ENCODE measurements at places on chromosomes 3 and 15.

DNA sequence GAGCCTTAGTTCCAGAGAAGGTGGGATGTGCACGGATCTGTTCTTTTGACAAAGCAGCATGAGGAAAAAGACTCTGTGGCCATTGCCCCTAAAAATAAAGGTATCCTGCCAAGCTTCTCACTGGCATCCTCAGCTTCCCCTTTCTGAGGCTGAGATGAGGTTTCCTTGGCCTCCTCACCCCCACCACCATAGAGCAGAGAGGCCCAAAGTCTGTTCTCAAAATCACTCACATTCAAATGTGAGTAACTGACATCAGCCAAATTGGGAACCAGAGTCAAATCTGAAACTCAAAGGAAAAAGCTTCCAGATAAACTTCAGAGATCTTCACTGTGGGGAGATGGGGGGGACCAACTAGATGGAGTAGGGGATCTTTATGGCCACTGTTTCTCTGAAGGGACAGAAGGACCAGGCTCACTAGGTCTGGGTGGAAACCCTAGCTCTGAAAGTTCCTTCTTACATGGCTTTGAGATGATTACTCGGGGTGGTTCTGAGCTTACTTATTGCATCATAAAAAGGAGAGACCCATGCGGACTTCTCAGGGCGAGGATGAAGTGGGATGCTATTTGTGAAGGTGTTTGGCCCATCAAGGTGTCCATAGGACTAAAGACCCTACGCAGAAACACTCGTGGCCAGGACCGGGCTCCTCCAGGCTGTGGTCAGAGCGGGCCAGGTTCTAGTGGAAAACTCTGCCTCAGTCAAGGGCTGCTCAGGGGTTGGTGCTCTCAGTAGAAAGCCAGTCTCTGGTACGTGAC, 61.5 kb upstream of the MEF2A start:
- DNase-seq = peak; percentile 40

DNA sequence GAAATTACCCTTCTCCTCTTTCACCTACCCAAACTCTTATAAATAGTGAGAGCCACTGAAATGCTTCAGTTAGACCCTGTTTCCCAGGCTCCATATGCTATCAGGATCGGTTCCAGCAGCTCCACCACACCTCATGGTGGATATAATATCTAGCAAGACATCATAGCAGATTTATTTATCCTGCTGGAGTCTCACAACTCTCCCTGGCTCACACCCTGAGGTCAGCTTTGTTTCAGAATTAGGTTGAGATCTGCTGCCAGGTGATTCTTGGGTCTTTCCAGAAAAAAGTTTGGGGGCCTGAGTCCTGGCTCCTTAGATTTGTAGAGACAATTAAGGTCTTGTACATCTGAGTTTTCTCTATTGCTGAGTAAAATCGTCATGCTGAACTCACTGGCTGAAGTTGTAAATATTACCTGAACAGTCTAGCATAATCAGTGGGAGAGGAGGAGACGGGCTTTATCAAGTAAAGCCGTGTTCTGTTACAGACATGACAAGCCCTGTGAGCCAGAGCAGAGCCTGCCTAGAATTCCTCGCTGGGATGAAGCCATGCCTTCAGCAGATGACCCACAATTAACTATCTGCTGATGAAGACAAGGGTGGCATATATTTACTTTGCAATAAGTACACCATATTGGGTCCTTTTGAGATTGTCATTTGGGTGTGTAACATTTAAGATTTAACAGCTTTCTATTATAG, 131.6 kb downstream of the STAC start:
- no peak for DNase-seq

GRCh38 chr15:101498717-101499480, 9.4 kb upstream of the PCSK6 start:
- DNase-seq = no peak

DNA sequence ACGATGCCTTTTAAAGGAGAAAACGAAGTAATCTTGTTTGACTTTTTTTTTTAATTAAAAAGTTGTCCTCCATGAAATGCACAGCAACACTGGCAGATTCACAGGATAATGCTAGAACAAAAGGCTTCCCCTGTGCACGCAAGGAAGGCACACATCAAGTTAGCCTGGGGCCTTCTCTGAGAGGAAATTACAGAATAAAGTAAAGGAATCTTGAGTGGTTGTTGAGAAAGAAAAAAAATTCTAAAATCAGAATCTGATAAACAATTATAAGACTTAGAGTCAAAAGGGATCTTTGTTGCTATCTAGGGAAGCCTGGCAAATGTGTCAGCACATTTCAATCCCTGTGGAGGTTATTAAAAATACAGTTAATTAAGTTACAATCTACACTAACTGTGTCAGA, 946.0 kb downstream of the IGSF11 start:
- no peak for DNase-seq

- peak; percentile 80 for DNase-seq
Observed at GRCh38 chr3:159763011-159763601, 225.5 kb upstream of the IL12A start.

DNA sequence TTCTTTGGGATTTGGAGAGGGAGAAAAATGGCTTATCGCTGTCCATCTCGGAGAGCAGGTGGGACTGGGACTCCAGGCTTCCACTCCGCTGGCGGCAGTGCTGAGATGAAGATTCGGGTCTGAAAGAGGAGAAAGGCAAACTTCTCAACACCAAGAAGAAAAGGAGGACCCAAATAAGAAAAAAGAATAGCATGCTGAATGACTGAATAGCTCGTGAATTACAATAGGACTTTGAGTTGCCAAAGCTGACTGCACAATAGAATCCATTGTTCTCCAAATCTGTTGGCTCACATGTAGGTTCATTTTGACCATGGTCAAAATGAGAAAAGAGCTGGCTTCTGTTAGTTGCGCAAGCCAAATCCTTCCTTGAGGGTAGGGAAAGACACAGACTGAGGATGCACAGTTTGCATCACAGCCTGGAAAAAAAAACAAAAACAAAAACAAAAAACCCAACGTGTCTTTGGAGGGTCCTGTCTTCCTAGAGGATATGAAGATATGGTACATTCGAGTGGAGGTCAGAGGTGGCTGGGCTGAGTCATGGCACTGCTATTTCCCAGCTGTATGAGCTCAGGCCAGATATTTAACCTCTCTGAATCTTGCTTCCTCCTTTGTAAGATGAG, 59.3 kb upstream of the LMOD3 start:
- no peak for DNase-seq

DNA sequence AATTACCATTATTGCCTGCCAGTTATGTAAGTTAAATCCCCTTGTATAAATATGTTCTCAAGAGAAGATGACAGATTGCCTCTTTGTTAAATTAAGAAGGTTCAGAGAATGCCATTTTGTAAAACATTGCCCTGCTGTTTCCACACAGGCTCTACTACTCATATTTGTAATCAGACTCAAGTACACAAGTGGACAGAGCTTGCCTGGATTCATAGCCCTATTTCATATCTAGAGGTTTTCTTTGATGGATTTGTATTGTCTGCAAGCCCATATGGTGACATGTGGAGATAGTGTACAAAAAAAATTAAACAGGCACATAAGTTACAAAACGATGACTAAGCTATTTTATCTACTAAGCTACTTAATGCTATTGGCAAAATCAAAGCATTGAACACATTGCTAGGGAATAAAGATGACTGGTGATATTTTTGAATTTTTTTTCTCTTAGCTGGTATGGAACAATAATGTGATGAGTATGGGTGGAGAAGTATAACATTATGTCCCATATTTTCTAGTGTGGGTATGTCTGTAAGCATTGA, 1286.6 kb upstream of the ALCAM start:
- no peak for DNase-seq

DNA sequence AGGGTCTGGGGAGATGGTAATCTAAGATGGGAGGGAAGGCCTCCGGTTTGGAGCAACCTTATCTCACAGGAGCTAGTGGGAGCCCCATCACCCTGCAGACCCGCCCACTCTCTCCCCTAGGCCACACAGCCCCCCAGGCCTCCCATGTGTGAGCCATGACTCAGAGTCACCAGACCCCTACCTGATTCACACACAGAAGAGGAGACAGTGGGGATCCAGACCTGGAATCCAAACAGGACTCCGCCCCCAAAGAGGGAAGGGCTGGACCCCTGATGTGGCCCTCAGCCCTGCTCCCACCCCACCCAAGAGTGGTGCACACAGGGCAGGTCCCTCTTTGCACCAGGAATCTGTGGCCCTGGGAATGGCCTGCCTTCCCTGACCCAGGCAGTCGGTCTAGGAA, 97.4 kb downstream of the ADCY5 start:
- DNase-seq = no peak

DNA sequence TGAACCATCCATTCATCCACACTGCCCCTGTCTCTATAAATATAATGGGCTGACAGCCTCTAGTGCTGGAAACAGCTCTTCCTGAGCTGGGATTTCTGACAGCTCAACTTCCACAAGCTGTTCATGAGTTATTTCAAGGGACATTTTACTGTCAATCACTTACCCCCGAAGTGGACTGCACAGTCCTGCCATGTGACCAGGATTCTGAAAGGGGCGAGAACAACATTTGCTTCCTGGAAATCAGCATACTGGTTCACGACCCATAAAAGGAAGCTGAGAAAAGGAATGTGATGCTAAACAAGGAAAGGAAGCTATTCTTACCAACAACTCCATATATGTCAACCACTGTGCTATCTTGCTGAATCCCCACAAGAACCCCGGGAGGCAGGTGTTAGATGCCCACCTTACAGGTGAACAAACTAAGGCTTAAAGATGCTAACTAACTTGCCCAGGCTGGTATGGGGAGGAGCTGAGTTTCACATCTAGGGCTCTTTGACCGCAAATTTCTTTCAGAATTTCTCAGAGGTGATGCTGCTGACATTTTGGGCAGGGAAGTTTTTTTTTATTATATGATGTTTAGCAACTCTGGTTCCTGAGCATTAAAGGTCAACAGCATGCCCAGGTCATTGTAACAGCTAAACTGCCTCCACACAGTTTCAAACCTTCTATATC, 16.5 kb upstream of the REC114 start:
- DNase-seq = no peak

DNA sequence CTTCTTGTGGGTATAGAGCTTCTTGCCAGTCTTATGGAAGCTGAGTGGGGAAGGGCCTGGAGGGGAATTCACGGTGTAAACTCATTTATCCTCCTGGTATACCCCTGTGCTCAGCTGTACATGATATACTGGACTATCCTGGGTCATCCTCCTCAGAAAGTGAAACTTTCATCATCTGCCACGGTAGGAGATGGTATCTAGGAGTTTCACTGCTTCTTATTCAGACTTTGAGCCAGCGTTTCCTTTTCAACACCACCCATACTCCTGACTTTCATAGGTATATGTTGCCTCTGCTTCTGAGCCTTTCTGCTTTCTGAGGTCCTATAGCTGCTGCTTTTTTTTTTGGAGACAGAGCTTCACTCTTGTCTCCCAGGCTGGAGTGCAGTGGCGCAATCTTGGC, 15.6 kb downstream of the SENP5 start:
- no peak for DNase-seq

DNA sequence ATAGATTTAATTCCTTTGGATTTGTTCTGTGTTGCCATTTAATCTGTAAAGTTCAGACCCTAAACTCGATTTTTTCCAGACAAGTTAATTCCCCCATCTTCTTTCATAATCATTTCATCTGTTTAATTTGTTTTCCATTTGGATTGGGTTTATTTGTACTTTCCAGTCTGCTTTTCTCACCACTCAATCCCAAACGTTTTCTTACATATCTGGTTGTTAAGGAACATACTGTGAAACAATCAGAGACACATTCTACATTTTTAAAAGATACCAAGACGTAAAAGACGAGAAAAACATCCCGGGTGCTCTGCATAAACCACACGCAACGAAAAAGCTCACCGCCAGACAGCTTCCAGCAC, 13.0 kb upstream of the ONECUT1 start:
- no peak for DNase-seq

GRCh38 chr3:166799-167198, 29.8 kb upstream of the CHL1 start:
- DNase-seq = no peak

Measured in suppressor macrophage treated with lipopolysaccharide for 1 hour (primary cell).